ENCODE measurements at places on chromosomes 4 and X. TPM values are rescaled to one million over a fixed set of nuclear protein-coding genes. Genes with fewer than 3 reads are reported as not detected.

GRCh38 chr4:82517043-82517442, 44.7 kb downstream of the TMEM150C start:
- H3K4me1 ChIP-seq: no peaks in the 10 kb centered on the region
- H3K27ac ChIP-seq: no peak overlapping the region
- H3K27me3 ChIP-seq: no peaks in the 10 kb centered on the region

DNA sequence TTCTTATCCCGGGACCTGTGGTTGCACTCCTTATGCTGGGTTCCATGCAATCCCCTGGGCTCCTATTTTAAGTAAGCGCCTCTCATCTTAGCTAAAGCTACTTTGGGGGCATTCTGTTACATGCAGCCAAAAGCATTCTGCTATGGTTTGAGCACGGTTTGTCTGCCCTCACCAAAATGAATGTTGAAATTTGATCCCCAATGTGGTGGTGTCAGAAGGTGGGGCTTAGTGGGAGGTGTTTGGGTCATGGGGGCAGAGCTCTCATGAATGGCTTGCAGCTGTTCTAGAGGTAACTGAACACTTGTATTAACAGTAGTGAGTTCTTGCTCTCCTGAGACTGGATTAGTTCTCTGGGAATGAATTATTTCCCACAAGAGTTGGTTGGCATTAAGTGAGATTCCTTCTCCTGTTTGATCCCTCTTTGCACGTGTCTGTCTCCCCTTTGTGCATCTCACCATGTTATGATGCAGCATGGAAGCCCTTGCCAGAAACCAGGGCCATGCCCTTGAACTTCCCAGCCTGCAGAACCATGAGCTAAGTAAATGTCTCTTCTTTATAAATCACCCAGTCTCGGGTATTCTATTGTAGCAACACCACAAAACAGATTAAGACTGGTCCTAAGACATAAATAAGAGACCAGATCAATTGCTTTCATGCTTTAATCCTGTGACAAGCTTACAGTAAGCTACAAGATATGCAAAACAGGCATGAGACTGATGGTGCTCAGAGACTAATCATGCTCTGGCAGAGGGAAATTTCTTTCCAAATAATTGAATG, 141.8 kb downstream of the TSPAN5 start:
- H3K27ac ChIP-seq: no peak overlapping the region
- peaks cover 3% of the 10 kb centered on the region for H3K4me1 ChIP-seq
- H3K4me3 ChIP-seq: no peak overlapping the region
- H3K27me3 ChIP-seq: no peaks in the 10 kb centered on the region

DNA sequence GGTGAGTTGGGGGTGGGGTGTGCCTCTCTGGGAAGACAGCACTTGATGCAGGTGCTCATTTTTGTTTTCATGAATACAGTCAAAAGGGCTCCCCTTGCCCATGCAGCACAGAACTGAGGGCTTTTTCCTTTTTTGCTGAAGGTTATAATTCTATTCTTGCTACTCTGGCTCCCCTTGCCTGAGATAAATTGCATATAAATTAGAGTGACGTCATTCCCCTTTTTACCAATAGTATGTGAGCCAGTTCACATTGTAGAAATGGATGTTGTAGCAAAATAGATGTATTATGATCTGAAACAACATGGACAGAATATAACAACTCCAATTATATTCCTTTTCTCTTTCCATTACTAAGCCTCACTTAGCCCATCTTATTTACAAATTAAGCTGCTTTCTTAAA, 28.4 kb downstream of the CXorf58 start:
- H3K4me1 ChIP-seq: no peaks in the 10 kb centered on the region
- H3K36me3 ChIP-seq: no peaks in the 10 kb centered on the region
- DNase-seq: no peak
- no peak overlapping the region for H3K4me3 ChIP-seq
- no peak overlapping the region for H3K27ac ChIP-seq

DNA sequence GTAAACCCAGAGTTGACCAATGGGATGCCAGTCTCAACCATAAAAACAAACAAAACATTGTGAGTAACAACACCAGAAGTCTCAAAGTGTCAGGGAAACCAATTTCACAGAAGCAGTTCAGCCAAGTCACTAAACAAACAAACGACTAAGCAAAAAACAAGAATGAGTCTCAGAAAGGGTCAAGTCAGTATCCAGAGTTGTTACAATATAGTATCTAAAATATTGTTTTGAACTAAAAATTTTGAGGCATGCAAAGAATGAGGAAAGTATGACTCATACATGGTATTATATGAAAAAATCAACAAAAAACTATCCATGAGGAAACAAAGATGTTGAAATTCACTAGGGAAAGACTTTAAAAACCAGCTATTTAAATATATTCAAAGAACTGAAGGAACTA, 70.6 kb downstream of the AR start:
- peaks cover 4% of the 10 kb centered on the region for H3K36me3 ChIP-seq
- DNase-seq: no peak
- no peaks in the 10 kb centered on the region for H3K4me1 ChIP-seq

The ARHGAP36 gene
- 0.37 TPM for total RNA-seq

The FHIP1A gene
- total RNA-seq: 28.2 TPM

Data from H9 (cell line).